Left kidney (tissue), 8 donors: ENCODE measurements at places on chromosomes 1 and 21. TPM values are rescaled to one million over a fixed set of nuclear protein-coding genes. Genes with fewer than 3 reads are reported as not detected.

Gene AADACL4
- polyA plus RNA-seq = 1.8 TPM

Gene C1orf115
- polyA plus RNA-seq = 24.4 TPM

DNA sequence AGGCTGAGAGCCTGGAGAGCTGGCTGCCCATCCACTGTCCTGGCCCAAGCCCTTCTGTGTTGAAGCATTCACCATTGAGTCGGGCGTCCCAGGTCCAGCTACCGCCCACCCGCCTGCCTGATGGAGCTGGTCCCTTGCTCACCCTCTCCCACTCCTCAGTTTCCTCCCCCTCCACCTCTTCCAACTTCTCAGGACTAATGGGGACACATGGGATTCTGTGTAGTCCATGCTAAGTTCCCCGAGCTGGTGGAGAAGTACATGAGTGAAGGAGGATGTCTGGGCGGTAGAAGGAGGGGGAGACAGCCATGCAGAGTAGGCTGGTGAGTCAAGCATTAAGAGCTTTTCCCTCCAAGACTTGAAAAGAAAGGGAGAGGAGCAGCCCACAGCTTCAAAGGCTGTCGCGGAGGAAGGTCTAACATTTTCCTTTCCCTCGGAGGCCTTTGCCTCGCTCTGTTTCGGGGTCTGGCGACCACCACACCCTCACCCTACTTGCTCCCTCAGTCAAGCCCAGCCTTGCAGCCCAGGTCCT lies 561 bp downstream of the SLC26A9 start:
- DNase-seq = no peak

DNA sequence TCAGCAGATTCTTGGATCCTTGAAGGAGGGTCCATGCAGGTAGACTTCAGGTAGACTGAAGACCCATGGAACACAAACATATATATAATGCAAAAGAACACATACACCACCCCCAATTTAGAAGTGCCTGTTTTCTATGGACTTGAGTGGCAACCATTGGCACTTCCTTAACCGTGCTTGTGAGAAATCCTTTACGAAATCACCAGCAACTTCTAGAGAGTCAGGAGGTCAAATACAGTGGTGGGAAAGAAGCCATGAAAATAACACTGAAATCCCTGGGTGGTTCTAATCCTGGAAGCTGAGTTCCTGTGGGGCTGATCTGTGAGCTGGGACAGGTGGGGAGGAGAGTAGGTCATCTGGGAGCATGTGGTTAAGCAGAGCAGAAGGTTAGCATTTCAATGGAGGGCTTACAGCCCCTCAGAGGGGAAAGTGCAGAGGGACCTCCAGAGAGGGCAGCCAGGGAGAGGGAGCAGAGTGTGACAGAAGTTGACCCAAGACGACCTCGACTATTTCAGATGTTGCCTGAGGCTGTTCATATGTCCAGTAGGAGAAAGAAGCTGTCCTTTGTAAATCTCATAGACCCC lies 13.0 kb upstream of the IL10 start:
- DNase-seq = no peak

DNA sequence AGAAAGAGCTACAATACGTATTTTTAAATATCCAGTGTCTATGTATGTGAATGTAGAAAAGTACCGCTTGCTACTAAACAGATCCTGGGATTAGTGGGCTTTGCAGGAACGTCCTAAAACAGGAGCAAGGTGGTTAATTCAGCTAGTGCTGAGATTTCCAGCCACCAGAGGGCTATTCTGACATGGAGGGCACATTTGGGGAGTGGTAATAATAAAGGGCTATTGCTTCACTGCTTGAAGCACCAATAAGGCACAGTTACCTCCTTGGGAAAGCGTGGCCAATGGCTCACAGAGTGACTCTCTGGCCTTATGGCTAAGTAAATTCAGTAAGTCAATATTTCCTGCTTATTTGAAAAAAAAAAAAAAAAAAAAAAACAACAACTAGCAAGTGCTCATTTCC lies 152.4 kb downstream of the GABPA start:
- DNase-seq = no peak

DNA sequence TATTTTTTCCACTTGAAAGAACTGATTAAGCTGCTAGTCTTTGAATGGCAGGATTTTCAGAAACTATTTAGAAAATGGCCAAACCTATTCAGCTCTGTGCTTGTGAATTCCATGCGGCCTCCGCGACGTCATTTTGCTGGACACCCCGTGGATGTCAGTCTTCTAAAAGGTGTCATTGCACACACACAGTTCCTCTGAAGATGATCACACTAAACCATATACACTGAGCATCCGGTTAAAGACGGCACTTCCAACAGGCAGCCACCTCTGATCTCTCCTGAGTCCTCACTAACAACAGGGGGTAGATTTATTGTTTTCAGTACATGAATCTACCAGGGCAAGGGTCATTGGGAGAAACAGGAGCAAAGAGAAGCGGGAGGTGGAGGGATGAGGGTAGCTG lies 9.1 kb downstream of the CFAP74 start:
- DNase-seq = no peak
